ENCODE measurements at places on chromosomes 7 and 10. TPM values are rescaled to one million over a fixed set of nuclear protein-coding genes. Genes with fewer than 3 reads are reported as not detected.

The SLC25A13 gene
- total RNA-seq = 34.7 TPM

The NME8 gene
- 0.59 TPM for total RNA-seq

The OR2A7 gene
- total RNA-seq = 1.5 TPM

The EVX1 gene
- 0.11 TPM for total RNA-seq

The IGFBP3 gene
- total RNA-seq = 68.0 TPM

The FAM25A gene
- not detected for total RNA-seq

The MACROH2A2 gene
- 52.3 TPM for total RNA-seq

Measured in spinal cord (tissue), 10 donors.